ENCODE measurements at places on chromosomes 1 and 21.
A peak's percentile ranks its signal among the peaks of the same experiment; 100 is the strongest.

DNA sequence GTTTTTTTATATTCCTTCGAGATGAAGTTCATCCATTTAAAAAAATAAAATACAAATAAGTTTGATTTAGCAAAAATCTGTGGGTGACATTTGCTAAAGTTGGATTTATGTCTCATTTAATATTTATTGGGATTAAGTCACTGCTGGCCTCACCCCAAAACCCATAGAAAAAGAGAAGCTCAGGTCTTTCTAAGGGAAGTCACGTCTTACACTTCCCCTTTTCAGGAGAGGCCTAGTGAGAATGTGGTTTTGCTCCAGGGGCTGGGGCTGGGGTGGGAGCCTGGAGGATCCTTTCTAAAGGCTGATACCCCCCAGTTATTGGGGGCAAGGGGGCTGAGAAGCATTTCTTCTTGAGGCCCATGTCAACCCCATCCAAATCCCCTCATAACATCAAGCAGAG lies 300.3 kb downstream of the DSCAM start:
- peak; percentile 50 for DNase-seq

- no peak for DNase-seq
Observed at GRCh38 chr1:37325509-37326437, 148.6 kb upstream of the ZC3H12A start.

GRCh38 chr1:211393203-211393602 lies 66.6 kb downstream of the TRAF5 start:
- no peak for DNase-seq

- DNase-seq = peak; percentile 41
Observed at GRCh38 chr1:173478094-173478674, 1.0 kb downstream of the PRDX6 start.

- DNase-seq = no peak
Observed at GRCh38 chr21:31879241-31879650, 6.4 kb downstream of the HUNK start.

DNA sequence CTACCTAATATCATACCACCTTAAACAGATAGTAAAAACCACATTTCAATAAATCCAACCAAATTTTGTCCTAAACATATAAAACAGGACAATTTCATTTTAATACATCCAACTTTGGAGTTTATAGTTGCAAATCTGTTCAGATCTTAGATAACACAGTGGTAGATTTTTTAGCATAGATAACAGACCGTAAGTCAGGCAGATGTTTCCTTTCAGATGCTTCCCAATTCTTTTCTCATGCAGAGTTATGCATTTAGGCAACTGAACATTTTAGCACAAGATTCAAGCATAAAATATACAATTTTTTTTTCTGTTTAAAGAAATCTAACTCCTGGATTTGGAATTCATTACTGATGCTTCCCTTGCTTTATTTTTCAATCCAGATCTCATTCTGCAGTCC lies 156.5 kb upstream of the ZNHIT6 start:
- no peak for DNase-seq

- no peak for DNase-seq
Observed at GRCh38 chr21:26003404-26003803, 167.2 kb downstream of the APP start.

- no peak for DNase-seq
Observed at GRCh38 chr1:238672806-238673205, 713.6 kb upstream of the CHRM3 start.

- DNase-seq = peak; percentile 88
Observed at GRCh38 chr1:225428068-225428880, 436 bp upstream of the LBR start.

DNA sequence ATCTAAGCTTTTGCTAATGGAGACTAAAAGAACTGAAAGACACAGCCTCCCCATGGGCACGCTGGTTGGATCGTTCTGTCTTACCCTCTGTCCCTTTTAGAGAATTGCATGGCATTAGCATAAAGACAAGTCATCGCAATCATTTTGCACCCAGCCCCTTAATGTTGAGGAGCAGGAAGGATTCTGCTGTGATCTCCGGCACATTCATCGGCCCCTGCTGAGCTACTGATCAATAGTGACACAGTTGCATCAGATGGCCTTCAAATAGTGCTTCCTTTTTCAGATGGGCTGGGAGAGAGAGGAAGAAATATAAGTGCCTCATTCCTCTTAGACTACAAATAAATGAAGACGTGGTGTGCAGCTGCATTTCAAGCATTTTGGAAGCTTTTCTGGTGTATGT lies 75.4 kb downstream of the NOS1AP start:
- DNase-seq = no peak

DNA sequence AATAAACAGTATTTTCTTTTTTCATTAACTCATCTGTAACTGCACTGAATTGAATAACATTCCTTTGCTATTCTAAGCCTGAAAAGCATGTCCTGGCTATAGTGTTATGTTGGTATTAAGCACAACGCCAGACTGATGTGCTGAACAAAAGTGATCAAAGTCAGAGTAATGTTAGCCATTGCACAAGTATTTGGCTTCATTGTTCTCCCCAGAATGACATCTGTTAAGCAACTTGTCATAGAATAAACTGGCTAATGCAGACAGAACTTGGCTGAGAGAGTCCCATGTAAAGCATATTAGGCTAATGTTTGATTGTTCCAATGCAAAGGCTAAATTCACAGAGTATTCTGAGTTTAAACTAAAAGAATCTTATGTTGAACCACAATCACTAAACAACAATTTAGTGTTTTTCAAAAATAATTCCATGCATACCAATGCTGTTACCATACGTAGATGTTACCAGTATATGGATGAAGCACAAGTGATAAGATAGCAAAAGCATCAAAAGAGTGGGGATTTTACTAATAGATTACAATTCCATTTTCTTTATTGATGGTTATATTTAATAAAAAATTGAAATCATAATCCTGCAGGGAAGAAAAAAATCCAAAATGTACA lies 235.3 kb upstream of the DMRTA2 start:
- DNase-seq = no peak

- no peak for DNase-seq
Observed at GRCh38 chr1:73832276-73833181, 365.4 kb downstream of the LRRIQ3 start.

DNA sequence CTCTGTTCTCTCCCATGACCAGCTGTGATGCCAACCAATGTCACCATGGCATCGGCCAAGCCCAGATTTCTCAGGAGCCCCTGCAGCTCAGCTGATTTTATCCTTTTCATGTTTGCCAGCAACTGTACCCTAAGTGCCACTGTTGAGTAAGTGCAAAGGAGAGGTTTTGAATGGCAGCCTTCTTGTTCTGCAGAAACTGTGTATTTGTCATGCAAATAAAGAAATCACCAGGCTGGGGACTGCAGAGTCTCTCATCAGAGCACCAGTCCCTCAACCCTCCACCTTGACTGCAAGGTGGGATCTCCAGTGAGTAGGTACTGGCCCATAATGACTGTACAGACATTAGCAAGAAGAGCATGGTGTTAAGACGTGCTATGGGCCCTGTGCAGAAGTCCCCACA lies 26.6 kb downstream of the C8B start:
- DNase-seq = no peak

GRCh38 chr1:176119549-176119948 lies 87.5 kb downstream of the COP1 start:
- DNase-seq = no peak

DNA sequence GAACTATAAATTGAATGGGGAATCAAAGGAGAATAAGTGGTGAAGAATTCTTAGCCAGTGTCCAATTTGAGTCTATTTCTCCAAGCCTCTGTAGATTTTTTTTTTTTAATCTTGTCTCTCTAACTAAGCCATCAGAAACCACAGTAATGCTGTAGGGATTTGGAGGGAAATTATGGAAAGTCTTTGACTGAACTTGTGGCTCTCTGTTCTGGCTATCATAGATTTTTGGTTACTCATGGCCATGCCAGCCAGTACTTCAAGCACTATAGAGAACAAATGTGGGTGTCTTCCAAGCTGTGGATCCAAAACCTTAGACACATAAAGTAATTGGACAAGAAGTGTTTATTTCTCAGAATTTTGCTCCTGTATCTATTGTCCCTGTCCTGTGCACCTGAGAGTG lies 147.9 kb downstream of the LRRC40 start:
- DNase-seq = no peak

GRCh38 chr1:206891412-206891811 lies 5.8 kb upstream of the IL24 start:
- no peak for DNase-seq

- DNase-seq = no peak
Observed at GRCh38 chr1:229554886-229555621, 3.5 kb downstream of the ABCB10 start.

DNA sequence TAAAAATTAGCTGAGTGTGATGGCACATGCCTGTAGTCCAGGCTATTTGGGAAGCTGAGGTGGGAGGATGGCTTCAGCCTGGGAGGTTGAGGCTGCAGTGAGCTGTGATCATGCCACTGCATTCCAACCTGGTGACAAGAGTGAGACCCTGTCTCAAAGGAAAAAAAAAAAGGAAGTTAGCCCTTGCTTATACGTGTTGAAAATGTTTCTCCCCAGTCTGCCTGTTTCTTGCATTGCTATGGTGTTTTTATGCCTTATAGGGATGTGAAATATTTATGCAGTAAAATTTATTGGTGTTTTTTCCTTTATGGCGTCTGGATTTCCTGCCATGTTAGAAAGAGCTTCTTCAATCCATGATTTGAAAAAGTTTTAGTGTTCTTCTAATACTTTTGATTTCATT lies 3.6 kb upstream of the RERE start:
- DNase-seq = peak; percentile 52

DNA sequence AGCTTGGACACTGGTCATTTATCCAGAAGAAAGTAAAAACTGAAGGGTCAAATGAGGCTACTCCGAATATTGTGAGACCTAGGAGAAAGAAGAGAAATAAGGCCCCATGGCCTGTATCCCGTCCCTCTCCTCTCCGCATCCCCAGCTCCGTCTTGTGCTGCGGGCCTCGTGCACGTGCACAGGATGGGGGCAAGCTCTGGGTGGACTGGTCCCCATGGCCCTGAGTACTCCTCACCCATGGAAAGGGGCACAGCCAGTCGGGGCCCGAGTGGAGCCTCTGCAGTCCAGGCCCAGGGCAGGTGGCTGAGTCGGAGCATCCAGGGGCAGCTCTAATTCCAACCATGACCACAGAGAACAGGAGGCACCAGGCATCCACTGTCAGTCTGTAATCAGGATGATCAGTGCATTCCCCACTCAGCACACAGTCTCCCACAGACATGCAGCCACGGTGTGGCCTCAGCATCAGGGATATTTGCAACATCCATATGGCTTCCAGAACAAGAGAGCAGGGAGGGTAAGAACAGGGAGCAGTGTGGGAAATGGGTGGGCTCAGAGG lies 12.5 kb upstream of the OLIG1 start:
- no peak for DNase-seq

- no peak for DNase-seq
Observed at GRCh38 chr1:38420666-38421065, 374.1 kb upstream of the POU3F1 start.

DNA sequence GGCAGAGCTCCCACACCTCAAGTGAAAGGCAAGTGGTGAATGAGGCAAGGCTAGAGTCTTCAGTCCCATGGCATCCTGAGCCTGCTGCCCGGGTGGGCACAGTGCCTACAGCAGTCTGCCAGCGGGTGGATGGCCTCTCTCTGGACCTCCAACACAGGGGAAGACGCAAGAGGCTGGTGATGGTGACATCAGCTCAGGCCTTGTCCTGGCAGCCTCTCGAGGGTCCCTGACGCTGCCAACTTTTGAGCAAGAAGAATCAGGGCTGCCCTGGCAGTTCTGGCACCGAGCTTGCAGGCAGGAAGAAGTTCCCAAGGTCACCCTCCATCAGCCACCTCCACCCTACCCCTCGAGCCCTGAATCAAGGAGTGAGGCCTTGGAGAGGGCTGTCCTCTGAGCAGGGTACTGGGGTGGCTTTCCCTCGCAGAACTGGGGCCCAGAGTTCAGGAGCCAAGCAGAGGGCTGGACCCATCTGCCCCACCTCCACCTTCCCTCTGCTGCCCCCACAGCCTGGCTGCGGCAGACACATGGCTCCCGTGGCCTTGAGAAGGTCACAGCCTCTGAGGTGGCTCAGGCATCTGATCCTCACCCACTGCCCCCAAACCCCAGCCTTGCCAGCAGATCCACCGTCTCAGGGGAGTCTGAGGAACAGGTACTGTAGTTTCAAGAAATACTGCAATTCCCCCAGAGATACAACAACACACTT lies 5.8 kb downstream of the RAP1GAP start:
- DNase-seq = no peak

DNA sequence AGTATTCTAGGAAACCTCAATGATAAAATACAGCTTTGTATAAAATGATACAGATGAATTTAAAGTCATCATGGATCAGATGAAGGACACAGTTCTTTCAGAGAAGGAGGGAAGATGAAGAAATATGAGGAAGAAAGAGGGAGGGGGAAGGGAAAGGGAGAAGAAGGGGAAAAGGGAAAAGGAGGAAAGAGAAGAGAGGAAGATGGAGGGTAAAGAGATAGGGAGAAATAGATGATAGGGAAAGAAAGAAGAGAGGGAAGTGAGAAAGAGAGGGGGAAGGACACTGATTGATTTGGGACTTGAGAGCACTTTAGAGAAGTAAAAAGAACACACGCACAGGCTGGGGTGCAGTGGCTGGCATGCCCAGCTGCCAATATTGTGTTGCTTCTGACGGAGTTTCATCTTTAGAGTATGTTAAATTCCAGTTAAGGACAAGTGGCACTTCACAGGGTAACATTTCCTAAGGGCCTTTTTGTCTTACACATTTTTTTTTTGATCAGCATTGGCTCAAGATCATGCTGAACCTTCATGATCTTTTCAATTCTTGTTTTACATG lies 235.9 kb upstream of the DMRTA2 start:
- DNase-seq = no peak

GRCh38 chr1:85630493-85630892 lies 49.9 kb downstream of the CCN1 start:
- DNase-seq = no peak

DNA sequence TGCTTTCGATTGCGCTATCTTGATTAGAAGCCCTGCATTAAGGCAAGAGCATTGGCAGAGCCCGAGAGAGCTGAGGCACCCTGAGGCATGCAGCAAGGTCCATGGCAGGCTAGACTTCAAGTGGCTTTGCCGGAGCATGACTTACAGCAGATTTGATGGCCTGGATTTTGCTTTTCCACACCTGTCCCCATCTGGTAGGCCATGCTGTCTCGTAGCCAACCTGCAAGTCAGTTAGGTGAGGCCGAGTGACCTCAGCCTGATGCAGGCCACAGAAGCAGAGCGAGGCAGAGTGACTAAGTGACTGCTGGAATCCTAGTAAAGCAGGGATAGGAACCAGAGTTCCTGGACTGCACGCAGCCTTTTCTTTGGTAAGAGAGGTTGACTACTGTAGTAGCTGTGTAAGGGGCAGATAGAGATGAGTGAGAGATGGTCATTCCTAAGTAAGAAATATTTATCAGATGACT lies 148.9 kb downstream of the PBX1 start:
- DNase-seq = no peak

- DNase-seq = no peak
Observed at GRCh38 chr1:54309631-54310366, 96.4 kb downstream of the SSBP3 start.

DNA sequence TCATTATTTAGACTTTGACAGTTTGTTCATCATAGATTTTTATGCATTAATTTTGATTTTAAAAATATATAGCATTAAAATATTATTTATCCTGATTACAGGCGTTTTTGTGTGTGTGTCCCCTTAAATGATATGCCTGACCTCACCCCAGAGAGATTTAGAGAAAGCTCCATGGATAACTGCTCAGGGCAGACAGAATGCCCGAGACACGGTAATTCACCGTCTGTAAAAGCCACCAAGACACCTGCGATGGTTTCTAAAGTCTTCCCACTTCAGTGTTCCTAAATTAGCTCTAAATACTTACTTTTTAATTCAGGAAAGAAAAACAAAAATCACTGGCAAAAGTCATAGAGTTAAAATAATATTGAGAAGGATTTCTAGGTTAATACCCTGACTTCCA lies 350.6 kb upstream of the RUNX1 start:
- DNase-seq = peak; percentile 39

- peak; percentile 11 for DNase-seq
Observed at GRCh38 chr1:41578712-41579335, 94.3 kb upstream of the EDN2 start.
